Testis (tissue), 5 donors: ENCODE measurements at places on chromosomes 7 and 10. TPM values are rescaled to one million over a fixed set of nuclear protein-coding genes. Genes with fewer than 3 reads are reported as not detected.

- DNase-seq: no peak
These were observed 28.2 kb upstream of the ASAH2 start for GRCh38 chr10:50279489-50279888.

GRCh38 chr10:35259769-35260397, 76.4 kb upstream of the CCNY start:
- no peak for DNase-seq

DNA sequence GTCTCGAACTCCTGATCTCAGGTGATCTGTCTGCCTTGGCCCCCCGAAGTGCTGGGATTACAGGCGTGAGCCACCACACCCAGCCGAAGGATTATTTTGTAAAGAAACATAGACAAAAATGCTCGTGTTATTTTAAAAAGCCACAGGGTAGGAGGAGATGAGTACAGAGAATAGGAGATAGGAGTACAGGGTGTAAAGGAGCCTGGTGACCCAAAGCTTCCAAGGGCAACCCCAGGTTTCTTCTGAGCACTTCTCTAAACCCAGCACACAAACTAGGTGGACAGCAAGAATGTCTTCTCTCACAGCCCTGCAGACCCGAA, 54.7 kb downstream of the ZNF467 start:
- peak; percentile 6 for DNase-seq

DNA sequence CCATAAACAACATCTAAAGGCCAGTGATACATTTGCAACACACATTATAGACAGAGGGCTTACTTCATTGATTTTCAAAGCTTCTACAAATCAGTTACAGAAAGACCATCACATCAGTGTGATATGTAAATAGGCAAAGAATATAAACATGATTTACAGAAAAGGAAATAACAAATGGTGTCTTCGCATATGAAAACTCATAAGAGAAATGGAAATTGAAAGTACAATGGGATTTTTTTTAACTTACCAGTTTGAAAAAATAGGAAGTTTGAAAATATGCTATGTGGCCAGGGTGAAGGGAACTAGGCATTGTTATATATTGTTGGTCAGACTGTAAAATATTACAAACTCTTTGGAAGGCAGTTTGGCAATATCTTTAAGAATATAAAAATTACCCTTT, 27.3 kb downstream of the SEC23IP start:
- DNase-seq: no peak

The WDR91 gene
- total RNA-seq: 23.8 TPM

GRCh38 chr10:15783941-15784636, 64.4 kb upstream of the ITGA8 start:
- DNase-seq: no peak

- DNase-seq: no peak
These were observed 4.2 kb downstream of the PARP12 start for GRCh38 chr7:140058517-140058916.

The PON1 gene
- total RNA-seq: 1.2 TPM

The TPST1 gene
- 34.7 TPM for total RNA-seq

- peak; percentile 49 for DNase-seq
These were observed 470.0 kb downstream of the SUGCT start for GRCh38 chr7:40604601-40605438.

The PDLIM1 gene
- 23.5 TPM for total RNA-seq

DNA sequence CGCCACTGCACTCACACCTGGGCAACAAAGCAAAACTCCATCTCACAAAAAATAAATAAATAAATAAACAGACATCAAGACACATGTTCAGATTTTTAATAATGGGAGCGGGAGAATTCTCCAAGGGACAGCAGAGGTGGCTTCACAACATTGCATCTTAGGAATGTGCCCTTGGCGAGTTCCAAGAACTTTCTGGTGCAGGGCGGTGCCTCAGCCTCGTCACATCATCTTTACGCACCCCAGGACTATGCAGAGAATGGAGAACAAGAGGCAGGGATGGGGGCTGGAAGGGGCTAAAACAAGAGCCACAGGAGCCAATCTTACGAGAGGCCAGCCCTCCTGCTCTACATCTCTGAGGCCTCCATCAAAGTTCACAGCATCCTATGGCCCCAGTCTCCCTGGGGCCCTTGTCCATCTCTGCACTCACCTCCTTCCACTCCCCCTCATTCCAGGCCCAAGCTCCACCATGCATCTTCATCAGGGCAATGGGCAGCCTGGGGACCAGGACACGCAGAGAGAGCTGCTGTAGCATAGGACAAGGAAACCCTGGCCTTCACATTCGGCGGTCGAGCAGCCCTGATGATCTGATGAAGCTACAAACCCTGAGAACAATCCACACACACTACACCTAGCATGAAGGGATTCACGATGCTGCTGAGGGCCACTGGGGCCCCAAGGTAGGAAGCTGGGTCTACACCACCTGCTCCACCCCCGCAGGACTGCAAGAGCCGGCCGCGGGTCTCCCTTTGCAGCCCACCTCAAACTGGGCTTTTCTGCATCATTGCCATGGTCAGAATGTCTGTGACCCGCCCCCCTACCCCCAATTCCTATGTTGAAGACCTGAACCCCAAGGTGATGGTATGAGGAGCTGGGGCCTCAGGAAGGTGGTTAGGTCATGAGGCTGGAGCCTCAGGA, 22.3 kb downstream of the TNS3 start:
- no peak for DNase-seq

The TAS2R41 gene
- 0.55 TPM for total RNA-seq

DNA sequence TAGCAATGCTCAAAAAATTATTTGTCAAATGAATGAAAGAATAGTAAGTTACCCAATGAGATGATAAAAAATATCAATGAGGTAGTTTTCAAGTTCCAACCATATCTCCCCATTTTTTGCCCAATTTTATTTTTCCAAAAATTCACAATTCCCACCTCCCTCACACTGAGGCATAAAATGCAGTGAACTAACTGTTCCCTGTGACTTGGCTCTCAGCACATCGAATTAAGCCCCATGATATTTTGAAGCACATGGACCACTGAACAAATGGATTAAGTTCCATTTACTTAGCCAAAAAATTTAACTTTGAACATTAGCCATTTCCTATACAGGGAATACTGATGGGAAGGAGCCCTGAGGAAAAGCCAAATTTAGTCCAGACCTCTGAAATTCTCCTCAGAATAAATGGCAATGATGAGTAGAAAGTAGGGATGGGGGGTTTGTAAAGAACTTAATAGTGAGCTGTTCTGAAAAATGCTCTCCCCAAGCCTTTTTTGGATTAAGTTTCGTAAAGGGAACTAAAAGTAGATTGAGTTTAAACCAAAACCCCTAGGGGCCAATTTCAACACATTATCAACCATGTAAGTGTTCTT, 166.3 kb upstream of the GRM3 start:
- DNase-seq: no peak

GRCh38 chr7:45031829-45032228, 31.8 kb downstream of the CCM2 start:
- no peak for DNase-seq

DNA sequence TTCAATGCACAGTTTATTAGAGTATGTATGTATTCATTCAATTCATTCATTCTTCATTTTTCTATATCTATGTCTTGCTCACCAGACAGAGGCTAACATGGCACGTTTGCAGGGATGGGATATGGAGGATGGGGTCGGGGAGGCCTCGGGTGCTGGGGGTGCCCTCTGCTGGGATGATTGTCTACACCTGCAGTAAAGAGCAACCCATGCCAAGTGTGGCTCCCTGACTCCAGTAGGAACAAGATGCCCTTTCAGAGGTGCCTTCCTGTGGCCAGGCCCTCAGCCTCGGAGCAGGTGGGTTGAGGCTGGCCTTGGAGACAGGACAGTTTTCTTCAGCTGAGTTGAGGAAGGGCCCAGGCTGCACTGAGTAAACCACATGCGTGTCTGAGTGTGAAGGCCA, 157.2 kb downstream of the SH2D4B start:
- DNase-seq: no peak

DNA sequence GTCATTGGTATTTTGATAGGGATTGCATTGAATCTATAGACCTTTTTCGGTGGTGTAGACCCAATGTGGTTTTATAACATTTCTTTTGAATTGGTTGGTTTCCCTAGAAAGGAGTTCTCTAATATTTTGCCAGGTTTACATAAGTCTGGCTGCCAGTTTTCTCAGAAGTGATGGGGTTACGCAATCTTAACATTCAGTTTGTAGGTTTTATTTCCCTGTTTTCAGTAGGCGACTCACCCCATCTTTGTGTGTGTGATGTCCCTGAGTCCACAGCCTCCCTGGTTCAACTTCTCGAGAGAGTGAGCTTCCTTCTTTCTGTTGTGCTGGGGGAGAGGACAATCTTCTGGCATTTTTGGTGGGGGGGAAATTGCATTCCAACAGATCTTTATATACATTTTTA, 9.6 kb upstream of the KIF5B start:
- DNase-seq: no peak

The CYP3A4 gene
- 1.3 TPM for total RNA-seq

DNA sequence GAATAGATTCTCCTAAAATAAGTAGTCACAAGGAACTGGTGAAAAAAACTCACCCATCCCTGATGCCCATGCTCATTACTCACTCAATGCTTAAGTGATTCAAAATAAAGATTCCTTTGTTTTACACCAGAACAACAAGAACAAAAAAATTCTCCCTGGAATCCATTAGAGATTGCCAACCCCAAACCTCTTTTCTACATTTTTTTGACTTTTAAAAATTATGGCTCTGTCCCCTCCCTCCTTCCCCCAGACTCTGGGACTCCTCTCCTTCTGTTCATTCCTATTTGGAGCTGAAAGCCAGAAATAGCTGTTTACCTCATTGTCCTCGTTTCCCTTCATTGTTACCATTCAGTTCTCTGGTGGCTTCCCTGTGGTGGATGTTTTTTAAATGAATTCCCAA, 63.2 kb upstream of the FHIP2A start:
- no peak for DNase-seq

The RET gene
- total RNA-seq: 7.3 TPM

- DNase-seq: no peak
These were observed 116.6 kb upstream of the CDK1 start for GRCh38 chr10:60661637-60662036.

The SSC4D gene
- 1.8 TPM for total RNA-seq

- DNase-seq: no peak
These were observed 270.3 kb upstream of the NEBL start for GRCh38 chr10:21167288-21168010.

- DNase-seq: peak; percentile 93
These were observed 3.2 kb upstream of the CREB5 start for GRCh38 chr7:28408960-28409715.

DNA sequence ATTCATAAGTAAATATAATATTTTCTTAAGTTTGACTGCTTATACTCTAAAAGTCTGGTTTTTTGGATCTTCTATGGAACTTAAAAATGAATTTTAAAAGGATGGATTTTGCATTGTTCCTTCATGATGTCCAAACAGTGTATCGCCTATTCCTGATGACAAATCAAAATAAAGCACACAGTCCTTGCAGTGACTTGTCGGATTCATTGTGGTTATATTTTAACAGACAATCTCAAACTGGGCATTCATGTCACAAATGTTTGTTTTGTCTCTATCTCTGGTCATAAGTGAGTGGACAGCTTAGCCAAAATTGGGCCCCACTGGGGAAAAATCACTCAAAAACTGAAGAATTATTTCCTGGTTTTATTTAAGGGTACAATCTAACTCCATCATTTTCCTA, 74.8 kb downstream of the LMBR1 start:
- no peak for DNase-seq

DNA sequence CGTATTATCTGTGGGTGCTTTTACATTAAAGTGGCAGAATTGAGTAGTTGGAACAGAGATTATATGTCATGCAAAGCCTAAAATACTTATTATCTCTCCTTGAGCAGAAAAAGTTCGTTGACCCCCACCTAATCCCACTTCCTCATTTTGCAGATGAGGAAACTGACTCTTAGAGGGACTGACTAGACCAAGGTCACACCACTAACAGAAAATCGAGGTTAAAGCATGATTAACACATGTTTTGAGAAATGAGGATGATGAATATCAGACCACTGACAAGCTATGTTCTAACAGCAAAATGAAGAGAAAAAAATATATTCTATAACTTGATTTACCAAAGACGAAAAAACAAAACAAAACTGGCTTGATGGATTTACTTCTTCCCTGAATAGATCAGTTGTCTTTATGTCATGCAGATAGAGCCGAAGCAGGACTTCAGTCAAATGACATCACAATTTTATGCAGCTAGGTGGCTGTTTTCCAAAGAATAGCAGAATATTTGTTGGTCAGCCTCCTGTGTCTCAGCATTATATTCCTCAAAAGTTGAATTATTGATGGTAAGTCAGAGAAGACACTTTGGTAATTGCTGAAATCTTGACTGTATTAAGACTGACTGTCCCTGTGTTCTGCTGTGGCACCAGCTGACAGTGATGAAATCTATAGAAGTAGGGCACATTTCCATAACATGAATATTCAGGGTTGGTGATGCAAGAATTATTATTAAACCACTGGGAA, 24.2 kb upstream of the SMIM30 start:
- DNase-seq: no peak

DNA sequence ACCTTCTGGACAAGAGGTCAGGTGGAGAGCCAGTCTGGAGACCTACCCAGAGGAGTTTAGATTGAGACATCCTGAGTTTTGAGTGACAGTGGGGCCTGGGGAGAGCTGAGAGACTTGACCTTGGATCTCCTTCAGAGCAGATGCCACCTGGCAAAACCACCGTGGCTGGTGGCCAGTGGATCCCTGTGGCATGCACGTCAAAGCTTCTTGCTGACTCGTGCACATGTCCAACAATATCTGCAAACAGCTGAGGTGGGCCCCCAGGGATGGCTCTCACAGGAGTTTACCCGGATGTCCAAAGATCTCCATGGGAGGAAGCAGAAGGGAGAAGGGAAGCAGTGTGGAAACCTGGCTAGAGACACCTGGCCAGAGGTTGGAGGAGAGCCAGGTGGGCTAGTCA, 230.5 kb downstream of the FANK1 start:
- DNase-seq: no peak

The ZNF488 gene
- total RNA-seq: 3.2 TPM

DNA sequence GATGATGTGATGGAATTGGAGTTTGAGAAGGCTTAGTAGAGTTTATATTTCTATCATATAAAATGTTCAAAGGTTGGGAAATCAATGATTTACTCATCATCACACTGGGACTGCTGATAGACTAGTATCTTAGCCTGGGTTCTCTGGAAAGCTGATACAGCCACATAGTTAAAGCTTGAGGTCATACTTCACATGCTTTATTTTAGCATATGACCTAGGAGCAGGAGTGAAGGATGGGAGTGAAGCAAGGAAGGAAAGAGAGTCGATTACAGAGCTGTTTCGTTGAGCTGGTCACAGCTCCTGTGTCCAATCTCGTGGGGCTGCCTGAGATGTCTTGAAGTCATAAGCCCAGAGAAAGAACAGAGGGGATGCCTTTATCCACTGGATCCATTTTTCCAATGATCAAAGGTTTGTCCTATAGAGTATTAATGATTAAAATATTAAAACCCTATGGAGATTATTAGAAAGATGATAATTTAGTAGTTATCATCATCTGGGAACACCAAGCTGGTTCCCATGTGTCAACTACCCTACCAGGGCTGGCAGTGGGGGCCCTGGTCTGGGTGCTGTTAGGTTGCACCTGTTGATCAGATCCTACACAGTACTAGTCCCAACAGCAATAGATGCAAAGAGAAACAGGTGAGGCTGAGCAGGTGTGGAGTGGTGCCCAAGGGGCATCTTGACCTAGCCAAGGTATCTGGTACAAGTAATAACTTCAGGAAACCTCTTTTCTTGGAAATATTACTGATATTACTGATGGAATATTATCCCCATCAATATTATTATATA, 77.8 kb downstream of the BAMBI start:
- DNase-seq: no peak

GRCh38 chr10:3399756-3400155, 227.2 kb upstream of the PITRM1 start:
- DNase-seq: no peak
